T-cell (primary cell): ENCODE measurements at places on chromosomes 12 and 14. TPM values are rescaled to one million over a fixed set of nuclear protein-coding genes. Genes with fewer than 3 reads are reported as not detected.

- no peak for DNase-seq
Measured at GRCh38 chr14:57071639-57072038, 197.1 kb downstream of the EXOC5 start.

DNA sequence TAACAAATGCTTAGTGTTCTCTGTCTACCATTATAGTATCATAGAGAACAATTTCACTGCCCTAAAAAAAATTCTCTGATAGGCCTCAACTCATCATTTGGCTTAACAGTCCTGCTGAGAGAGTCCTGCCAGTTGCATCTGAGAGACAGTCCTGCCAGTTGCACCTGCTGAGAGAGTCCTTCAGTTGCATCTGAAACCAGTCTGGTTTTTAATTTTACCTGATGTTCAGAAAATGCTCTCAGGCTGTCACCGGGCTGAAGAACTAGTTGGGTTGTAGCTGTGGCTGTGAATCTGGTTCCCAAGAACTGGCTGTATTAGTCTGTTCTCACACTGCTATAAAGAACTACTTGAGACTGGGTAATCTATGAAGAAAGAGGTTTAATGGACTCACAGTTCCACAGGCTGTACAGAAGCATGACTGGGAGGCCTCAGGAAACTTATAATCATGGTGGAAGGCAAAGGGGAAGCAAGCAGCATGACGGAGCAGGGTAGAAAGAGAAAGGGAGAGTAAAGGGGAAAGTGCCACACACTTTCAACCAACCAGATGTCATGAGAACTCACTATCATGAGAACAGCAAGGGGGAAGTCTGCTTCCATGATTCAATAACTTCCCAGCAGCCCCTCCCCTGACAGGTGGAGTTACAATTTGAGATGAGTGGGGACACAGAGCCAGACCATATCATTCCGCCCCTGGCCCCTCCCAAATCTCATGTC lies 51.6 kb downstream of the PRKCH start:
- DNase-seq, result no peak

DNA sequence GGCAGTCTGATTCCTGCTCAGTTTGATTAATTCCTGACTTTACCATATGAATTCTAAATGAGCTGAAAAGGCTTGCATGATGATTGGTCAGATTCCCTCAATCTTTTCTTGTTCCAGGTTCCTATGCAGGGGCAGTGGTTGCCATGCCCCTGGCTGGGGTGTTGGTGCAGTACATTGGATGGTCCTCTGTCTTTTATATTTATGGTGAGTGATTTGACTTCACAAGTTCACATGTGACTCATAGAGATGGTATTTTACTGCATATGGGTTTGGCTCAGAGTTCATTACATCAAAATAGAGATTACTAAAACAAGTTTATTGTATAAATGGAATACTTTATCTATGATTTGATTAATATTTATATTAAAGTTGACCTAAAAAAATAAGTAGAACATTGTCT lies 44.8 kb downstream of the SLC17A8 start:
- no peak for DNase-seq

GRCh38 chr14:68544081-68544892 lies 248.6 kb downstream of the ZFP36L1 start:
- no peak for DNase-seq

GRCh38 chr12:21860534-21860933 lies 80.7 kb downstream of the ABCC9 start:
- no peak for DNase-seq

- no peak for DNase-seq
Measured at GRCh38 chr14:97315790-97316189, 518.6 kb downstream of the VRK1 start.

DNA sequence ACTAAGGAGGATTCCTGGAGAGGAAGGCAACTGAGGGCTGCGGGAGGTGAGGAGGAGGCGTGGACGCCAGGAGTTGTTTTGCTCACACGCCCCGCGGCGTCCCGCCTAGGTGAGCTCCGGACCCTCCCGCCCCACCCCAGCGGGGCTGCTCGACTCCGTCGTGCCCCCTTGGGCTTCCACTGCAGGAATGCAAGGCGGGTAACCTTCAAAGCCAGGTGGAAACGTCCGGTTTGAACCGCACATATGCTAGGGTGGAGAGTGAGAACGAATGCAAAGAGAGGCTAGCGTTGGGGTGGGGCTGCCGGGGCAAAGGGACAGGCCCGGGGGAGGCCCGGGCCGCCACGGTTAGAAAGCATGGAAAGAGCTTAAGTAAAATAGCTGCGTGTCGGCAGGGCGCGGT lies 5.4 kb upstream of the DPPA3 start:
- DNase-seq, result no peak

DNA sequence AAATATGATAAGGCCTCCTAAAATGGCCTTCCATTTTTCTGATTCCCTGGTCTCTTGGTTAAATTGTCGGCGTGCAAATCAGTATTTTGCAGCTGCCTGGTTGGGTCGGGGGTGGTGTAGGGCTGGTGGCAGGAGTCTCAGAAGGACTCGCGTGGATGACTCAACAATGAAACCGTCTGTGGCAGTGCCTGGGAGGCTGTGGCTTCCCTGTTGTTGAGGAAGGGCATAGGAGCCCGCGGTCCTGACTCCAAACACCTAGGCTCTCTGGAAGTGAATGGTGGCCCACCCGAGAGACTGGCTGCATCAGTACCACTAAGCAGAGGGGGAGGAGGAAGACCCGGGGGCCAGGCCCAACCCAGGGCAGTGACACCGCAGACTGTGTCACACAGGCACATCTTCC lies 207.9 kb downstream of the TTC7B start:
- no peak for DNase-seq

GRCh38 chr12:66187821-66188220 lies 1.2 kb upstream of the IRAK3 start:
- DNase-seq, result no peak

- no peak for DNase-seq
Measured at GRCh38 chr14:69088586-69088985, 64.3 kb downstream of the DCAF5 start.

DNA sequence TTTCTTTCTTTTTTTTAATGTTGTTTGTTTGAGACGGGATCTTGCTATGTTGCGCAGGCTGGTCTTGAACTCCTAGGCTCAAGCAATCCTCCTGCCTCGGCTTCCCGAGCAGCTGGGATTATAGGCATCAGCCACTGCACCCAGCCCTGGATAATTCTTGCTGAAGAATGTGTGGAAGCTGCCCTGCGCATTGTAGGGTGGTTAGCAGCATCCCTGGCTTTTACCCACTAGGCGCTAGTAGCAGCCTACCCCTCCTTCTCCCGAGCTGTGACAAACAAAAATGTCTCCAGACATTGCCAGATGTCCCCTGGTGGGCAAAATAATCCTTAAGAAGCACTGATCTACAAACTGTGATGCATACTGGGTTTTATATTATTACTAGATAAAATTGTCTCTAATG lies 6.6 kb downstream of the DCAF4 start:
- no peak for DNase-seq

DNA sequence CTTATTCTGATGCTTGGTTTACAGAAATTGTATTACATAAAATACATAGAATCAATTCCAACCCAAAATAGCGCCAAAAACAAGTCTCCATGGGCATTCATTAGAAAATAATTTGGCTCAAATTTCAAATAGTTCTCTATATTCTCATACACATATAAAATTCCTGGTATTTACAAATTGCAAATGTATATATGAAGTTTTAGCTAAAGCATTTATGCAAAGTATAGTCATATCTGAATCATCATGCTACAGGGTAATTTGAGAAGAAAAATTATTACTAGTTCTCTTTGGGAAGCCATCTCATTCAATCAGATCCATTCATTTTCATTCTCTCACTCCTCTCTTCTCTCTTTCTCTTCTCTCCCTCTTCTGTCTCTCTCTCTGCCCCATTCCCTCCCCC lies 257.8 kb downstream of the DPF3 start:
- DNase-seq, result no peak

GRCh38 chr12:94644141-94644979 lies 6.0 kb downstream of the TMCC3 start:
- no peak for DNase-seq

DNA sequence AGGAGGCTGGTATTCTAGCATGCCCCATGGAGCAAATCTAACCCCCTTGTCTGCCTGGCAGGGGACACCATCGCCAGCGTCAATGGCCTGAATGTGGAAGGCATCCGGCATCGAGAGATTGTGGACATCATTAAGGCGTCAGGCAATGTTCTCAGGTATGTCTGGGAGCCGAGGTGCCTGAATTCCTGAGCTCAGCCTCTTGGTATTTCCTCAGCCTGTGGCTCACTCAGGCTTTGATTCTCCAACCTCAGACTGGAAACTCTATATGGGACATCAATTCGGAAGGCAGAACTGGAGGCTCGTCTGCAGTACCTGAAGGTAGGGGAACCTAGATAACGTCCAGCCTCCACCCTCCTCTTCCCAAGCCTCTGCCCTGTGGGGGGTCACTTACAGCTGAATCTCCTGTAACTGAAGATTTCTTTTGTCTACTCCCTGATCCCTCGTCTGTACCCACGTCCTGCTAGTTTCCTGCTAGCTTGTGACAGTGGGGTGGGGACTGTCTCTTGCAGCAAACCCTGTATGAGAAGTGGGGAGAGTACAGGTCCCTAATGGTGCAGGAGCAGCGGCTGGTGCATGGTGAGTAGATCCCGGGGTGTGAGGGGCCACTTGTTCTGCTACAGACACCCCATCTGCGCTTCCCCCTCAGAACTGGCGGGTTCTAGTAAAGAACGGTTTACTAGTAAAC lies 7.0 kb downstream of the TAMALIN start:
- no peak for DNase-seq

Gene SLC10A1
- not detected for total RNA-seq

Gene GARIN6
- total RNA-seq, result not detected

Gene GPRC5D
- not detected for total RNA-seq

Gene NTN4
- total RNA-seq, result 1.3 TPM

Gene ITFG2
- total RNA-seq, result 111 TPM
